ENCODE measurements at places on chromosomes 16 and 17.
A peak's percentile ranks its signal among the peaks of the same experiment; 100 is the strongest.

- no peak for DNase-seq
These were observed 22.0 kb upstream of the ALDH3A1 start for GRCh38 chr17:19769946-19770652.

DNA sequence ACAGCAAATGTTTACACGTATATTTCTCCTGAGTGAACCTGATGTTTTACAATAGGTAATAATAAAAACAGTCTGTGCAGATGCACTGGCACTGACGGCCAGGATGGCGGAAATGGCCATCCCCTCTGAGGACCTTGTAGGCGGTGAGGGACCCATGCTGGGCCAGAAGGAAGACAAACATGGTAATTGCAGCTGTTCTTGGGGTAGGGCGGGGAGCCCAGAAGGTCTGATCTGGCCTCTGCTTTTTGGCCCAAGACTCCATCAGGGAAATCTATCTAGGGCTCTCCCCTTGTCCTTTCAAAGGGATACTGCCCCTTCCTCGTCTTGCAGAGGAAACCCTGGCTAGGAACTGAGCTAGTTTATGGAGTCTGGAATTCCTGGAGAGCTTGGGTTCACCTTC lies 7.4 kb upstream of the LGALS9 start:
- no peak for DNase-seq

DNA sequence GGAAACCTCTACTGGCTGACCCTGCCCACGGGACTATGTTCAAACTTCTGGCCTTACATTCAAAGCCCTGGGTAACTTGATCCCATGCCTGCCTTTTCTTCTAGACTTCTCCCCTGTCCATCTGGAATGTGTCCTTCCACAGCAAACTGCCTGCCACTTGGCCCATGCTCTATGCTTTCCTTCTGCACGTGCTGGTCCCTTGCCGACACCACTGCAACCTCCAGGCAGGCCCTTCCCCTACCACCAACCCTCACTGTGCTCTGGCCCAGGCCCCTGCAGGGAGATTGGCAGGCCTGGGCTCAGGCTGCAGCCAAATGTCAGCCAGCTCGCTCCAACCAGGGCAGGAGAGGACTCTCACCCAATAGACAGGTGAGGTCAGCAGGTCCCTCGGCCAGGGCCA lies 11.0 kb downstream of the HSD11B2 start:
- no peak for DNase-seq

DNA sequence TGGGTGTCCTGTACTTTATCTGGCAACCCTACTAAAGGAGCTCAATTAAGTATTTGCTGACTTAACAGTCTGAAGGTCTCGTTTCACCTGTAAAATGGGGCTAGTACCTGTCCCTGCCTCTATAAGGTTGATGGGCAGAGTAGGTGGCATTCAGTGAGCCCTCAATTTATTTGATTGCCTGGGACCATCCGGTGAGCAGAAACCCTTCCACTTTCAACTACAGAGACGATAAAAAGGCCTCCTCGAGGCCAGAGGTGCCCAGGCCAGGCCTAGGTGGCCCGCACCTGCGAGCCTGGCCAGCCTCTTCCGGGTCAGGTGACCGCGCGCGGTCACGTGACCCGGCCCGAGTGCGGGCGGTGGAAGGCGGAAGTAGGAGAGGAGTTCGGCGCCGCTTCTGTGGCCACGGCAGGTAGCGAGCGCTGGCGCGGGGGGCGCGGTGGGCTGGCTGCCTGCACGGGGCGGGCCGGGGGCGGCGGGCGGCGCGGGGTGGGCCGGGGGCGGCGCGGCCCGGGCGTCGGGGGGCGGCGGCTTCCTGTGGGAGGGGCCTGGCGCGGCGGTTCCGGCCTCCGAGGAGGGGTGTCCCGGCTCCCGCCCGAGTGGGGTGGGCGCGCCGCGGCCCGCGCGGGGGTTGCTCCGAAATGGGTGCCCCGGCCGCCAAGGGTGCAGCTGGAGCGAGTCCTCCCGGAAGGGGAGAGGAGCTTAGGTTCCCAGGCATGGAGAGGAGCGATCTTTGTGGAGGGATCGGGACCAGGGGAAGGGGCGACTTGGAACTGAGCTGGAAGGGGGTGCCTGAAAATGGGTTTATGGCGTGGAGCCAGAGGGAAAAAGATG lies at the start of gene WWP2:
Gene WWP2 (plus strand): TSS at position 350 of the 831 bp plus-strand sequence. CDS start 24,679 bp downstream, outside the sequence.
- peak; percentile 17 for DNase-seq

DNA sequence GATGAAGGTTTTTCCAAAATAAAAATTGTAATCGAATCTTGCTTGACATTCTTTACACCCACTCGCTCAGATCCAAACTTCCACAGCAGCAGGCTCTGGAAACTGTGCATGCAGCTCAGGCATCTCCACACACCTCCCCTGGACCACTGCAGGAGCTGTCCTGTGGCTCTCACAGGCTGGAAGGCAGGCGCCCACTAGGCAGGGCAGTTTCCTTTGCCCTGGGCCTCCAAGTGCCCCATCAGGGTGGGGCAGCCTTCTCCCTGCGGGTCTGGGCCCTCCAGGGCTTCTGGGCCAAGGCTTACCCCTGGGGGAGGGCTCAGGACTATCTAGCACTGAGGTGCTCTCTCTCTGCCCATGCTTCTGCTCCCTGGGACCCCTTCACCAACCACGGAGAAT lies 114.5 kb upstream of the RPL38 start:
- DNase-seq: no peak

GRCh38 chr16:5016967-5017677 lies 16.6 kb downstream of the NAGPA start:
- DNase-seq: no peak

- DNase-seq: no peak
These were observed 28.1 kb upstream of the LGALS9 start for GRCh38 chr17:27602721-27603420.

- DNase-seq: no peak
These were observed 10.9 kb downstream of the RAD51C start for GRCh38 chr17:58703137-58703915.

DNA sequence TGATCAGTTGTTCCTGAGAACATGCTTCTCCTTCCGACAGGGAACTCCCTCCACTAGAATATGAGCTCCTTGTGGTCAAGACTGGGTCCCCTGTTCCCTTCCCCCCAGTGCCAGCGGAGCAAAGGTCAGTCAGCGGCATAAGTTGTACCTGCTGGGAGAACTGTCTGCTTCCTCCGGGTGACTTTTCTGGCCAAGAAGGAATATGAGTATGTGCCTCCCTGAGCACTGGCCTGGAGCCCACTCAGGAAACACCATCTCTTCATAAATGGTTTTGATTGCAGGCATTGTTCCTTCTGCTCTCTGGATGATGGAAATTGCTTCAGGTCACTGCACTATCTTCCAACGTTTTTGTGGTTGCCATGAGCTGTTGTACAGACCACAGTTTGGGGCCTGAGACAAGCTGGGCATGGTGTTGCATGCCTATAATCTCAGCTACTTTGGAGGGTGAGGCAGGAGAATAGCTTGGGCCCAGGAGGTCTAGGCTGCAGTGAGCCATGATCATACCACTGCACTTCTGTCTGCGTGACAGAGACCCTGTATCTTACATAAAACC lies 2.9 kb upstream of the P4HB start:
- no peak for DNase-seq

All from NCI-H1048 (cell line).